ENCODE measurements at places on chromosomes 3 and 15. TPM values are rescaled to one million over a fixed set of nuclear protein-coding genes. Genes with fewer than 3 reads are reported as not detected.

Gene TMEM108
- 0.32 TPM for total RNA-seq

Gene DNAH12
- total RNA-seq: under 0.01 TPM

Gene CPN2
- not detected for total RNA-seq

Gene CCDC12
- 18.6 TPM for total RNA-seq

DNA sequence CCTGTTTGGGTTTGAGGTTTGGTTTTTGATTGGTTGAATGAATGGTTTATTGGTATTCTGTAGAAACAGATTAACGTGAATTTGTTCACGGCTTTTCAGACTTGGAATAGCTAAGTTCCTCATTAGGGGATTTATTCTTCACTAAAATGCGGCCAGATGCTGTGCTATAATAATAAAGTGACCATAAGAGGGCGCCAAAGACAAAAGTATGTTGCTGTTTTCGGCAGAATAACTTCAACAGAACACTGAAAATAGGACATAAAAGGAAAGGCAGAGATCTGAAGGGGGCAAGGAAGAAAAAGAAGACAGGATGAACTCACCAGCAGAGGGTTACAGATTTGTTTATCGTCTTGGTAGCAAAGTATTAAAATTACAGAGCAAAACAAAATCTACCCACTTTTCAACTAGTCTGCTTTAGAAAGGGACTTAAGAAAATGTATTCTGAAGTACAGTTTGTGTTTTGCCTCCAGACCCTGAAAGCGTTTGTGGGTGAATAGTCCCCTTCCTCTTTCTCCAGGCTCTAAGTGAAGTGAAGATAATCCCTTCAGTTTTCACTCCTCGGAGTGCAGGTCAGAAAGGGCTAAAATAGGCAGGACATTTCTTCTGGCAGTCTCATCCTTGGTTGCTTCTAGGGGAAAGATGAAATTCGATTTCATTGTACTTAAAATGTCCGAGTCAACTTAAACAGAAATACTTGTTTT lies 147.6 kb downstream of the IL20RB start:
- DNase-seq: peak; percentile 70

DNA sequence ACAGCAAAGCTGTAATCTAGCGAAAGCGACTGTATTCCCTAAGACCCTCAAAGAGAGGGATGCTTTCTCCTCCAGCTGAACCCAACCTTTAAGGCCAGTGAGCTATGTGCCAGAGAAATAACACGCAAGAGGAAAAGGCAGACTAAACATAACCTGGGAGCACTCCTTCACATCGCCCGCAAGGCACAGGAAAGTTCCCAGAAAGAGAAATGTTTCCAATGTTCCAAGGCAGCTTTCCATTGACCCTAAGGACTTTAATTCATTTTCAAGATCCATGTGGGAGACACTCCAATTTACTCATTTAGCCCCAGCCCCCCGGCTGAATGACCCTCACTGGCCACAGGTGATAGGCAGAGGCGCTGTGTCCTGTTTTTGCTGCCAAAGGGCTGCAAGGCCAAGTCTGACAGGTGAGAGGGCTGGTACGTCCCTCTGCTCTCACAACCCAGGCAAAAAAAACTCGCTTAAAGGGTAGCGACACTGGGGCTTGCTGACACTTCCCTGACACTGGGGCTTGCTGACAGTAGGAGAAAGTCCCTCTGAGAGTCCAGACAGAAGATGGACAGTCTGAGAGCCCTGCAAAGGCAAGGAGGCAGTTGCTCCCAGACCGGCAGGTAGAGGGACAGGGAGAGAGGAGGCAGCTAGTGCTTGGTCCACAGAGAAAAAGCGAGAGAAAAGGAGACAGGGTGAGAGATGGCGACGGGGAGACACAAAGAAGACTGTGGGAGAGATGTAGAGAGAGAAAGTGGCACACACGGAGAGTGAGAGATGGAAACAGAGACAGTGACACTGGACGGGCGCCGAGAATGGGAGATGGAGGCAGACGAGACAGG lies 702 bp downstream of the ARHGEF3 start:
- no peak for DNase-seq

- no peak for DNase-seq
Measured at GRCh38 chr3:100480081-100480480, 12.3 kb upstream of the TMEM45A start.

DNA sequence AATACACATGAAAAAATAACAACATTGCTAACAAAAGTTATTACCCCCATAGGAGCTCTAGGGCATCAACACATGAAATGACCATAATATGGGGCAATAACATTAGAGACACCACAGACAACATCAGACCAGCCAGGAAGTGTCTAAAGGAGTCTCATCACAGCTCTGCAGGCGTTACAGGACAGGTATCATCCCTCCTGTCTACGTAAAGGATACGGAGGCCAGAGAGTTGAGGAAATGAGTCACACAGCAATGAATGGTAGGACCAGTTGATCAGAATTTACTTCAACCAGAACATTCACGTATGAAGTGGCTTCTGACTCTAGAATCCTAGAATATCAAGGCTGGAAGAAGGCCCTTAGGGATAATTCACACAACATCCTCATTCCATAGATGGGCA lies 1.8 kb downstream of the NME9 start:
- no peak for DNase-seq

DNA sequence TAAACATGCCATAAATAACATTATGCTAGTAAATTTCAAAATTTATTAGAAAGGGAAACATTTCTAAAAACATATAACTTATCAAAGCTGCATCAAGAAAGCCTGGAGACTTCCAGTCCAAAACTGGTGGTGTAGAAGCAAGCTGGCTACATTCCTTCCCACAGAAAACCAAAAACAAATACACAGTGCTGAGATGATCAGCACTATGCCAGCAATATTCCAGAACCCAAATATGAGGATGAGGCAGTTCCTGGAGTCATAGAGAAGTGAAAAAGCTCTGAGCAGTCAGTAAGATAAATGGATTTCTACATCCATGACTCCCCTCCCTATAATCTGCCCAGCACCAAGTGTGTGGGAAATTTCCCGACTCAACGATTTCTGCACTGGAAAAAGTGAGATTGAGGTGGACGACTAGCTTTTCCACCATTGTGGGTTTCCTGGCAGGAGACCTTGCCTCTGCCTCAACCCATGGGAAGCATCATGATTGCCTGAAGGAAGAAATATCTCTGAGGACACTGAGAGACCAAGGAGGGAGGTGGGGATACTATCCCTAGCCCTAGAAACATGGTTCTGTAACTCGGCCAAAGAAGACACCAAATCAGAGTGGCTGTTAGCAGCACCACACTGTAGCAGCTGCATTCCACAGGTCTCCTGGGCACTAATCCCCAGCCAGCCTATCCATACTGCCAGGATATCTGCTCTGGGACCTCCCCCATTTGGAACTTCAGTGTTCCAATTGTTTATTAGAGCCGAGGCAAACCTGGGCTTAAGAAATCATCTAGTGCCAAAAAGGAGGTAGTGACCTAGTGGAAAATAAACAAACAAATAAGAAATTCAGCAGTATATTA lies 11.8 kb upstream of the CLN6 start:
- no peak for DNase-seq

GRCh38 chr3:151877269-151877668 lies 3.8 kb downstream of the SUCNR1 start:
- DNase-seq: no peak
